Esophagus squamous epithelium (tissue), 5 donors: ENCODE measurements at places on chromosomes 13 and 19.

DNA sequence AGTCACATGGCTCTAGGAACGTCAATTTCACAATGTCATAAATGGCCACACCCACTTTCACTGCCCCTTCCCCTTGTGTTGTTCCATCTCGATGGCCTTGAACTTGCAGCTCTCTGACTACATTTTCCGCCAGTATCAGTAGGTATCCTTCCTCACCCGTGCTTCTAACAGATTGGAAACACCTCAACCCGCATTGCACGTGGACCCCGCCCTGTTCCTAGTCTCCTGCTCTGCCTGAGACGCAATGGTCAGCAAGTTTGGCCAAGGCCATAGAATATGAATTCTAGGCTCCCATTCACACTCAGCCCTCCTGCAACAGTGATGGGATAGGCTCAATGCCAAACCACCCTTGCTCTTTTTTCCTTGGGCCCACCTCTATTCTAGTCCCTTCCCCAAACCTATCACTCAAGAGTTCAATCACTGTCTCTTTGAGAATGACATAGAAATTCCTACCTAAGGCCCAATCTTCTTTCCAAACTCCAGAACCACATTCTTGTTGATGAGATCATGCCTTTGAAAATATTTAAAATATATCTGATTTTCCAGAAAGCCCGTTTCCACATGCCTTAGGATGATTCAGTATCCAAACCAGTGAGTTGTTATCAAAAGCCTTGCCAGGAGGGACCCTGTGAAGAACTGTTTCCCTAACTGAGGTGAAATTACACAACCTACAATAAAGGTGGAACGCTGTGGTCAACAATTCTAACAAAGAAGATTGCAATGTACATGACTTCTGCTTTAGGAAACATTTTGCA, 334.6 kb downstream of the MYO16 start:
- no peak for DNase-seq

DNA sequence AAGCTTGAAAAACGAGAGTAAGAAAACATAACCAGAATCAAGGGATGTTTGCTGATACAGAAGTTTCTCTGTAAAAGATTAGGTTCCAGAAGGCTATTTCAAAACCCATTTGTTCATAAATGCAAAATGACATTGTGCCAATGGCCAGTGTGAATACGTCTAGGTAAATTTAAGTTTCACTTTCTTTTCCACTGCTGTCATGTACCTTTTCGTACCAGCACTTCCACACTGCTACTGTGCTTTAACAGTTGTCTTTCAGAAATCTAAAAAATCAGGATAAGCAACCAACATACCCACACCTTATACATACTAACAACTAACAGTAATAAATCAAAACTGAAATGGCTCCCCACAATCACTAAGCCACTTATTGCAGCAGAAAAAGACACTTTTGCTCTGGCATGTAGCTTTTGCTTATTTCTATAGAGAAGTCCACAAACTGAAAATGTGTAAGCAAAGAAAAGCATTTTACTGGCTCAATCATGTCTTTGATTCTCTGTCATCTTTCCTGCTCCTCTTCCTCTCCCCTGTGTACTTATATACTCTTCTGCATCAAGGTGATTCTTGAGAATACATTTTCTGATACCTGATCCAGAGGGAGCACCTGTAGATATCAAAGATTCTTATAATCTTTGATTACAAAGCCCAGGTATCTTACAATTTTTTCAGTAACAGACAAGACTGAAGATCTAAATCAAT, 34.3 kb downstream of the ELF1 start:
- DNase-seq = no peak

GRCh38 chr13:94966422-94966955, 254.1 kb upstream of the SOX21 start:
- DNase-seq = no peak

GRCh38 chr13:90197722-90198121, 1149.8 kb upstream of the MIR17HG start:
- DNase-seq = no peak

DNA sequence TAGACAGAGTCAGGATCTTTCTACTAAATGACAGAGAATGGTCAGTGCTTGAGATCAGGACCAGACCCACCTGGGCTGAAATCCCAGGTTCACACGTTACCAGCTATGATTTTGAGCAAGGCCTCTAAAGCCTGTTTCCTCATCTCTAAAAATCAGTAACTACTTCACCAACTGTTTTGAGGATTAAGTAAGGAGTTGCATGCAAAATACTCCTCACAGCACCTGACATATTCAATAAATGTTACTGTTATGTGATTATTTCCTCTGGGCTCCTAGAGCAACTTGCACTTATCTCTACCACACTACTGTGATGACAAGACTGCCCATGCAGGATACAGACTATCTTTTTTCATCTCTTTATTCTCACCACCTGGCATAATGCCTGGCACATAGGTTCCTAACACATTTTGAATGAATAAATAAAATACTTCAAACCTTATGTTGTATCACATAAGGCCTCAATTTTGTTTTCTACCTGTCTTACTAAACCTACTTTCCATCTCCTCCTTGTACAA, 1.8 kb downstream of the KATNAL1 start:
- no peak for DNase-seq

GRCh38 chr13:25375727-25376358, 4.1 kb downstream of the ATP8A2 start:
- no peak for DNase-seq

GRCh38 chr13:98004107-98004506, 50.6 kb downstream of the IPO5 start:
- DNase-seq = no peak

- no peak for DNase-seq
These were observed 17.9 kb upstream of the RFC3 start for GRCh38 chr13:33799950-33800592.

DNA sequence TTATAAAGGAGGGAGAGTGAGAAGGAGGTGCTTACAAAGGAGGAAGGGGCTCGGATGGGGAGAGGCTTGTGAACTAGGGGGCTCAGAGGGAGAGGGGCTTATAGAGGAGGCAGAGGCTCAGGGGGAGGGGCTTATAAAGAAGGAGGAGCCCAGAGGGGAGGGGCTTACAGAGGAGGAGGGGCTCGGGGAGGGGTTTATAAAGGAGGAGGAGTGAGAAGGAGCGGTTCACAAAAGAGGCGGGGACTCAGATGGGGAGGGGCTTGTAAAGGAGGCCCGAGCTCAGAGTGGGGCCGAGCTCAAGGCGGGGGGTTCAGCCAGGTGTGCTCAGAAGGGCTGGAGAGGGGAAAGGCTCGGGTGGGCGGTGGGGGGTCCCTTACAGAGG, 500 bp downstream of the SMIM24 start:
- no peak for DNase-seq

DNA sequence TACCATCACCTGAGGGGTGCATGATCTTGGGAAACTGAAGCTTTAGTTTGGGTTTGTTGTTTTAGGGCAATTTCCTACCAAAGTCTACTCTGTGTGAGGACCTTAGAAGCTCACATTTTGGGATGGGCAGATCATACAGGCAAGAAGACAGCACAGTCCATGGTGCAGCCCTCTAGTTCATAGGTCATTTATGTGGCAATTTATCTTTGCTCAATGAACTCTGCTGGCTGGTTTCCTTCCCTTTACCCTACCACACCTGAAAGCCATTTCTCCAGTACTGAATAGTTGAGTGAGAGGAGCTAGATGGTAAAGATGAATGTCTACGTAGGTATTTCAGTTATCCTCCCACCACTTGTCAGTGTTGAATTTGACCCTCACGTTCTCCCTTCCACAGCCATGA, 87.5 kb upstream of the KLF12 start:
- DNase-seq = no peak

- DNase-seq = no peak
These were observed 164.6 kb downstream of the KLF5 start for GRCh38 chr13:73223372-73223781.

- no peak for DNase-seq
These were observed 340.8 kb downstream of the KLF5 start for GRCh38 chr13:73399347-73400216.

GRCh38 chr13:80742033-80742432, 401.1 kb upstream of the SPRY2 start:
- DNase-seq = no peak

- no peak for DNase-seq
These were observed 105.6 kb downstream of the RAB20 start for GRCh38 chr13:110455941-110456340.
